ENCODE measurements at places on chromosomes 7 and 10. TPM values are rescaled to one million over a fixed set of nuclear protein-coding genes. Genes with fewer than 3 reads are reported as not detected.

DNA sequence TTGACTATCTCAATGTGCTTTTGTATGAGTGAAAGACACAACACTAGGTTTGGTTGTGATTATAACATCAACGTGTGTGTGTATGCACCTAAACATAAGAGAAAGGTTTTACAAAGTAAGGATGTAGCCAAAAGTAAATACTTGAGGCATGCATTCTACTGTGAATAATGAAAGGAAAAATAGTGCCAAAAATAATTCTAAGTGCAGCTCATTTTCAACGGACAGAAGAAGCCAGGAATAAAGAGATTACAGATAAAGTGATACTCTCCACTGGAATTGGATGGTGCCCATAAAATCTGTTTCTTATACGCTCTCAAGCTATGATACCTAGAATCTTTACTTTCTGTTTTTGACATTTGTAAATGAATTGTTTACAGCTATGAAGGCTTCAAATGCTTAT, 135.0 kb upstream of the TMEM72 start:
- no peak for DNase-seq

DNA sequence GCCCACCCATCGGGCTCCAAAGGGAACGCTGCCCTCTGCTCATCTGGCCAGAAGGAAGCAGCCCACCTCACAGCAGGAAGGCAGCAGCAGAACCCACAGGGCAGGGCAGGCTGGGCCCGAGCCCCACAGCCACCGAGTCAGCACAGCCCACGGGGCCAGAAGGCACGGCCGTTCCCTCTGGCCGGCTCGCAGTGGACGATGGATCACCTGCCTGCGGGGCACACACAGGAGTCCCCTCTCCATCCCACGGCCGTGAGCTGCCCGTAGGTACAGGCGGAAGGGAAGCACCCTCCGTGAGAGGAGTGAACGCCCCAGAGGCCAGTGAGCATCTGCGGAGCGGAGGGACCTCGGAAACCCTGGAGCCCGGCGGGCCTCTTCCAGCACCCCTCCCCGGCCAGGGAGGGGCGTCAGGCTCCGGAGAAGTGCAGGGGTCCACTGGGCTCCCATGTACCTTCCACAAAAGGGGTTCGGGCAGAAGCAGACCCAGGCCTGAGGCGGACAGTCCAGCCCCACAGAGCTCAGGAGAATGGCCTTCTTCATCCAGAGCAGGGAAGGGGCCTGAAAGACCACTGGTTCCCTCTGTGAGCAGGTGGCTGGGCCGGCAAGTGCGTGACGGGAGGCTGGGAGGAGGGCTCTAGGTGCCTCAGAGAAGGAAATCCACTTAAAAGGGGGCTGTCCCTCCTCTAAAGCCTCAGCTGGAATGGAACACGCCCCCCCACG, 11.7 kb downstream of the NUDT1 start:
- DNase-seq: no peak

Gene GHRHR
- 0.55 TPM for polyA plus RNA-seq

DNA sequence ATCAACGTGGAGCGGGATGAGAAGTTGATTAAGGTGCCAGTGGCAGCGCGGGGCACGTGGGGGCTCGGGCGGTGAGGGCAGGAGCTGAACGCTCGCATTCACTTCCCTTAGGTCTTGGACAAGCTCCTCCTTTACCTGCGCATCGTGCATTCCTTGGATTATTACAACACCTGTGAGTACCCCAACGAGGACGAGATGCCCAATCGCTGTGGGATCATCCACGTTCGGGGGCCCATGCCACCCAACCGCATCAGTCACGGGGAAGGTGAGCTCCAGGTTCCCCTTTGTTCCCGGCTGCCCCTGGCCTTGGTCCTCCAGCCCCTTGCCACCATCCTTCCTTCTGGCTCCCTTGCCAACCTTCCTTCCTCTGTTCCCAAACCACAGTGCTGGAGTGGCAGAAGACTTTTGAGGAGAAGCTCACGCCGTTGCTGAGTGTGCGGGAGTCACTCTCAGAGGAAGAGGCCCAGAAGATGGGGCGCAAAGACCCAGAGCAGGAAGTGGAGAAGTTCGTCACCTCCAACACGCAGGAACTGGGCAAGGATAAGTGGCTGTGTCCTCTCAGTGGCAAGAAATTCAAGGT, 2.5 kb downstream of the UFSP1 start:
- DNase-seq: no peak

Gene BEND7
- 40.9 TPM for polyA plus RNA-seq

- DNase-seq: no peak
Observed at GRCh38 chr7:68107968-68108367, 1111.3 kb downstream of the TYW1 start.

- DNase-seq: no peak
Observed at GRCh38 chr10:2772135-2772534, 295.2 kb upstream of the PFKP start.

- no peak for DNase-seq
Observed at GRCh38 chr7:4066626-4067475, 615.2 kb upstream of the FOXK1 start.

DNA sequence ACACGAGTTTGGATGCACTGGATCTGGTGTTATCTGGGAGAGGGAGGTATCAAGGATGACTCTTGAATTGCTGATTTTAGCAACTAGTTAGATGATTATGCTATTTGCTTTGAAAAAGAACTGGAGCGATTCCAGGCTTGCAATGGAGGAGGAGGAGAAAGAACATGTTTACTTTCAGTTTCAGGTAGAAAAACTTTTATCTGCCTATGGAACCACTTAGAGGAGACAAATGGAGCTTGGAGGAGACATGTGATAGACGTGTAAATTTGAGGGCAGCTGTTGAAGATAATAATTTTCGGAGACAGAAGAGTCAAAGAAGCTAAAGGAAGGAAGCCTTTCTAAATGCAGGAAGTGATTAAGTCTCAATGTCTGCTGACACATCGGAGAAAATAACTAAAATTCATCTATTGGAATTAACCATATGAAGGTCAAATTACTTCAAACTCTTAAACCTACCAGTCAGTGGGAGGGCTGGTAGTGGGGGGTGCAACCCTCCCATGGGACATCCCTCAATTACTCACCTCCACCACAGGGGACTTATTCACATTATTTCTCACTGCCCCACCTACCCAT, 56.4 kb upstream of the GNAI1 start:
- DNase-seq: no peak

GRCh38 chr7:88331322-88331721, 24.6 kb upstream of the STEAP4 start:
- DNase-seq: no peak

GRCh38 chr10:63667596-63668480, 146.6 kb downstream of the REEP3 start:
- no peak for DNase-seq

- peak; percentile 65 for DNase-seq
Observed at GRCh38 chr10:17228091-17229015, at the start of gene VIM. TSS of gene VIM (plus strand) at chr10:17228241. CDS start at chr10:17229423, 1,182 bp downstream.

GRCh38 chr10:8104005-8104404, 49.5 kb downstream of the GATA3 start:
- no peak for DNase-seq

DNA sequence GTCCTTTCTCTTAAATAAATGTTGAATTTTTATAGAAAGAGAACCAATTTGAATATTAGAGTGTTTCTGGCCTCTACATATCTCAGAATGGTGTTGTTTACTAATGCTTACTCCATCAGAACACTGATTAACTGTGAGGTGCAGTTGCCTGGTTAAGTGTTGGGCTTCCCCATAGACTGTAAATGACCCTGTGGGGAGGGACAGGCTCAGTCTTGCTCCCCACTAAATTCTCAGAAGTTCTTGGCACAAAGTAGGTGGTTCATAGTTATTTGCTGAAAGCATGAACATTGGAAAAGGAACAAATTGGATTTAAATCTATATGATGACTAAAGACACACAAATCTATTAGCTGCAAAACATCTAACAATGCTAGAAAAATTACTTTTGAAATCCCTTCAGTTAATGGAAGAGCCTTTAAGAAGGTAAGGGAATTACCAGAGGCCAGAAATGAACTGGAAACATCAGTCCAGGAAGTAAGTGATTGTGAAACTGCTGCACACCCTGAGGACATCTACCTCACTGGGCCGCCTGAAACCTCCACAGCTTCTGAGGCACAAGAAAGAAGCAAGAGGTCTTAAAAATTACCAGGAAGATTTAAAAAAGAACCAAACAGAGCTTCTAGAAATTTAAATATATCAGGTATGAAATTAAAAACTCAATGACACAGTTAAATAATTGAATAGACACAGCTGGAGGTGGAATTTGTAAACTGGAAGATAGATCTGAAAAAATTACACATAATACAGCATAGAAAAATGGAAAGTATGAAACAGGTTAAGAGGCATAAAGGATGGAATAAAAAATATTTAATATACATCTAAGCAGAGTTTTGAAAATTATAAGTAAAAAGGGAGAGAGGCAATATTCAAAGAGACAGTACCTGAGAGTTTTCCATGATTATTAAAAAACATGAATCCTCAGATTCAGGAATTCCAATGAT, 17.8 kb upstream of the COMTD1 start:
- DNase-seq: no peak

DNA sequence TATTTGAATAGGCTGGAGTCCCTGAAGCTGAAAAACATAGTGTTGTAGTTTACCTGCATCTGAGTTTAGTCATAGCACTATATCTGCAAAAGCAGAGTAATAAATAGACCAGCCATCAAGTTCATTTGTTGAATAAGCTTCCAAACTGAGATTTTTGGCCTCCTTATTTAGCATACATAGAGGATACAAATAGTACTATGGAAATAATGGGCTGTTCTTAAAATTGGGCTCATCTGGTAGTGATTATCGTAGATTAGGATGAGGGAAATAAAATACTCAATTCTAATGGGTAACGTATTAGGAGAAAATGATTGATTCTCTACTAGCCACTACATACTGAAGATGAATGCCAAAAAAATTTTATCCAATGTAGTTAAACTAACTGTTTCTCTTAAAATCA, 41.4 kb upstream of the TMEM196 start:
- DNase-seq: no peak

GRCh38 chr10:77357611-77358310, 279.8 kb downstream of the KCNMA1 start:
- DNase-seq: no peak

DNA sequence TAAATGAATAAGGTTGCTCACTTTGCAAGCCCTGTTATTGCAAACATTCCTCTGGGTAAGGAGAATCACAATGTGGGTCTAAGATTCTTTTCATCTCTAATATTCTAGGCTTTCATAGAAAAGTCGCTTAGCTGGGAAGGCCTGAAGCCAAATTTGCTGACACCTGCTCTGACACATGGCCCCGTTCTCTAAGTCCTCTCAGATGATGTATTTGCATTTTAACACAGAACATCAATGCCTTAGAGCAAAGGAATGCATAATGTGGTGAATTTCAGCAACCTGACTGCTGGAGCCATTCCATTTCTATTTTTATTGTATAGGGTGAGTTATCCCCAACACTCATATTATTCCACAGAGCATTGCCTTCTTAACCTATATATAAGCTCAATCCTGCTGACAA, 682.1 kb upstream of the NRP1 start:
- DNase-seq: no peak

- DNase-seq: no peak
Observed at GRCh38 chr10:3848005-3848774, 63.2 kb upstream of the KLF6 start.

Gene PAX4
- polyA plus RNA-seq: not detected

Gene TMEM178B
- 0.55 TPM for polyA plus RNA-seq

DNA sequence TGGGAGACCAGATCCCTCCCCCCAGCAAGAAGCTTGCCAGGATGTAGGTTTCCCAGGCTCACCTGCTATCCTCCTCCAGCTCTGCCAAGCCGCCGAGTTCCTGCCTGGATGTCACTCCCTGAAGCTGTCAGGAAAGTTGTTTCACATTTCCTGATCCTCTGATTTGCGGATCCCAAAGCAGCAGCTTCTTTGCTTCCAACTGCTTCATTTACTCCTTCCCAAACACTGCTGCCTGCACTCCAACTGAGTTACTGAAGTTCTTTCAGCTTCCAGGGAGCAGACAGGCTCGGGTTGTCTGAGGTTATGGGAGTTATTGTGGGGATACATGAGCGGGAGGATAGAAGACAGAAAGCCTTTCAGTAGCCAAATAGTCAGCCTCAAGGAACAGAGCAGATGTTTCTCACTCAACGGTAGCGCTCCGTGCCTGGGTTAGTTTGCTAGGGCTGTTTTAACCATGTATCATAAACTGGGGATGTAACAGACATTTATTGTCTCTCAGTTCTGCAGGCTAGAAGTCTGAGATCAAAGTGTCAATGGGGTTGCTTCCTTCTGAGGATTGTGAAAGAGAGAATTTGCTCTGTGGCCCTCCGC, 516.0 kb downstream of the REEP3 start:
- DNase-seq: no peak

- DNase-seq: no peak
Observed at GRCh38 chr10:3398825-3399646, 226.5 kb upstream of the PITRM1 start.

Gene MLXIPL
- polyA plus RNA-seq: 3.0 TPM

DNA sequence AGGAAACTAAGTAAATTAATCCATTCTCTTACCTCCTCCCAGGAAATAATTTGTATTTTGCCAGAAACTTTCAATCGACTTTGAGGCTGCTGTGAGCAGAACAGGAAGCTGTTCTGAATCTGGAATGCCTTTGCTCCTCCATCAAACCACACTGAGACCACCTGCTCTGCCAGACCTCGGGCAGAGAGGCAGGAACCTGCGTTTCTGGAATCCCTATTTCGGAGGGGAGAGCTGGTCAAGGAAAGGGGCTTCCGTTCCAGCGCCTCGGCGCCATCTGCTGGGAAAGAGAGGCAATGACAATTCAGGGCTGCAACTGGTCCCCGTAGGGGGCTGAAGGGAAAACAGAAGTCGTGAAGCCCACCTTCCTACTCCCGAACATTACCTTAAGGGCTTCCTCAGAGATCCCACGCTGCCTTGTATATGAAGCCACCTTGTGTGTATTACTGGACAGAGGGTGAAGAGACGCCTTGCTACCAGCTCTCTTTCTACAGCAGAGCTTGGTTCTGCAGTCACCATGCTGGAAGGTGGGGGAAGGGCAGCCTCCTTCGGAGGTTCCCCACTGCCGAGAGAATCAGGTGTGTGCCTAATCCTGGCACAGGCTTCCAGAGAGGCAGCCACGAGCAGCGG, 31.2 kb downstream of the ZNF467 start:
- peak; percentile 52 for DNase-seq

Gene AEBP1
- polyA plus RNA-seq: 80.5 TPM

Gene RBP3
- 0.16 TPM for polyA plus RNA-seq

GRCh38 chr10:37125191-37125732, at the start of gene ANKRD30A:
TSS of gene ANKRD30A (plus strand) at chr10:37125598. CDS start at chr10:37125788, 190 bp downstream.
- DNase-seq: no peak

- no peak for DNase-seq
Observed at GRCh38 chr10:90674928-90675327, 182.9 kb downstream of the HTR7 start.

GRCh38 chr10:10209167-10209566, 808.5 kb upstream of the CELF2 start:
- no peak for DNase-seq

DNA sequence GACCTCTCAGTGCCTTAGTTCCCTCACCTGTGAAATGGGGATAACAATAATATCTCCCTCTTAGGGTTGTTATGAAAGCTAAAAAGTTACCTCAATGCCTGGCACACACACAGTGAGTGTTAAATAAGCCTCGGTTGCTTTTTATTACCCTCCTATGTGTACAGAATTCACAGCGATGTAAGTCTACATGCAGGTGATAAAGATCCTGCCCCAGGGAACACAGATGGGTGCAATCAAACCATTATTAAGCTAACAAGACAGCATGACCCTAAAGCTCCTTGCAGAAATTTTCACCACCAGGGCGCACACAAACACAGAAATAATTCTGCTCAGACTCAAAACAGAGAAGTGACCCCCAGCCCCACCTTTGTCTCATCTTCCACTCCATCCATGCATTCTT, 261.9 kb downstream of the SNX10 start:
- DNase-seq: no peak
